CD4-positive, alpha-beta T cell (primary cell): ENCODE measurements at places on chromosomes 11 and 22. TPM values are rescaled to one million over a fixed set of nuclear protein-coding genes. Genes with fewer than 3 reads are reported as not detected.

DNA sequence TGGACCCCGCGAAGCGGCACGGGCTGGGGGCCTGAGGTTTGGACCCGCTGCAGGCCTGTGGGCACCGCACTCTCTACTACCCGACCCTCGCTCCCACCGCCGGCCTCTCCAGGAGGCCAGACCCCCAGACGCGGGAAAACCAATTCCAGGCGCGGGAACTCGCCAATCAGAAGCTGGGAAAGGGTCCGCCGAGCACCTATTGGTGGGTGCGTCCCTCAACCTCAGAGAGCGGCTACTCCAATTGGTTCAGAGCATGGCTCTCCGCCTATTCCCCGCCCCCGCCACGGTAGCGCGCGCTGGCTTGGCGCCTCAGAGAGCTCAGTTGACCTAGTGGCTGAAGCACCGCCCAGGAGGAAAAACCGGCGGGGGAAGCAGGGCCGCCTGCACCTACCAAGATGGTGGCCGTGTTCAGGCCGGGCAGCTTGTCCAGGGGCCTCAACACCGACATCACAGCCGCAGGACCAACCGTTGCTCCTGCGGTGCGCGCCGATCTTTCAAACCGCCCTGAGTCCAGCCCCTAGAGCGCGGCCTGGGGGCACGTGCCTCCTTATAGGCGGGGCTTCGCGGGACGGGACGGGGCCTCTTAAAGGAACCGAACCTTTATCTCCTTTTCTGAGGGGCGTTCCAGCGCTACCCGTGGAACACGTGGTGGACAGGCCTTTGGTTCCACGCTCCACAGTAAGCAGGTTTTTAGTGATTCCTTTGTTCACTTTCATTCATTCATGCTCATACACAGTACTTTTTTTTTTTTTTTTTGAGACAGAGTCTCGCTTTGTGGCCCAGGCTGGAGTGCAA lies at the start of gene CENPM:
CENPM (minus strand) TSS at position 524 of the 795 bp plus-strand sequence; CDS start at position 448, 76 bp downstream.
- DNase-seq = peak; percentile 73
- peak within 1 kb of the TSS; percentile 95 for H3K4me3 ChIP-seq
- H3K4me1 ChIP-seq = peaks cover 25% of the 10 kb centered on the region
- no peak within 1 kb of the TSS for H3K27ac ChIP-seq
- no peaks in the 10 kb centered on the region for H3K27me3 ChIP-seq
- H3K36me3 ChIP-seq = no peaks in the 10 kb centered on the region

The HTR3B gene
- not detected for total RNA-seq

- H3K27ac ChIP-seq = no peak overlapping the region
- no peak for DNase-seq
- no peaks in the 10 kb centered on the region for H3K36me3 ChIP-seq
Observed at GRCh38 chr11:61700212-61700611, 20.0 kb downstream of the DAGLA start.

DNA sequence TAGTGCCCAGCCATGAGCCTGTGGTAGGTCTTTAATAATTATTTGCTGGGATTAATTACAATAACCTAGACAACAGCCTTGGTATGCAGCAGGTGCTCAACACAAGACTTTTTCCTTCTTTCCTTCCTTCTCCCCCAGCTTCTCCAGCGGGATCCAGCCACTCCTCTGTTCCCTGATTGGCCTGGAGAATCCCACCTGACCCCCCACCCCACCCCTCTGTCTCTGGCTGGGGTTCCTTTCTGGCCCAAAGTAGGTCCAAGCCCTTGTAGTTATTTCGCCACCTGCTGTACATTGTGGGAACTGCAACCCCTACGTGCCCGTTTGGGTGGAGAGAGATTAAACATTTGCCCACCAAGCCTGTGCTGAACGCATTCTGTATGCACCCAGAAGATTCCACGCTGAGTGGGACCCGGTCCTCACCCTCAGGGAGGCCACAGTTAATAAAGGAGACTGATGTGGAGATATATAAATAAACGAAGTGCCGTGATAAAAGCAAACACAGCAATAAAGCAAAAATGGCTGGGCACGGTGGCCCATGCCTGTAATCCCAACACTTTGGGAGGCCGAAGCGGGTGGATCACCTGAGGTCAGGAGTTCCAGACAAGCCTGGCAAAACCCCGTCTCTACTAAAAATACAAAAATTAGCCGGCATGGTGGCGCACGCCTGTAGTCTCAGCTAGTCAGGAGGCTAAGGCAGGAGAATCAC lies 32.1 kb upstream of the DGKZ start:
- no peak overlapping the region for H3K27ac ChIP-seq
- no peaks in the 10 kb centered on the region for H3K27me3 ChIP-seq
- peaks cover 31% of the 10 kb centered on the region for H3K4me1 ChIP-seq
- H3K4me3 ChIP-seq = no peak overlapping the region

GRCh38 chr11:41713030-41713429 lies 253.6 kb upstream of the LRRC4C start:
- no peaks in the 10 kb centered on the region for H3K4me1 ChIP-seq
- H3K27ac ChIP-seq = no peak overlapping the region
- DNase-seq = no peak
- no peaks in the 10 kb centered on the region for H3K36me3 ChIP-seq
- H3K4me3 ChIP-seq = no peak overlapping the region
- H3K27me3 ChIP-seq = no peaks in the 10 kb centered on the region

DNA sequence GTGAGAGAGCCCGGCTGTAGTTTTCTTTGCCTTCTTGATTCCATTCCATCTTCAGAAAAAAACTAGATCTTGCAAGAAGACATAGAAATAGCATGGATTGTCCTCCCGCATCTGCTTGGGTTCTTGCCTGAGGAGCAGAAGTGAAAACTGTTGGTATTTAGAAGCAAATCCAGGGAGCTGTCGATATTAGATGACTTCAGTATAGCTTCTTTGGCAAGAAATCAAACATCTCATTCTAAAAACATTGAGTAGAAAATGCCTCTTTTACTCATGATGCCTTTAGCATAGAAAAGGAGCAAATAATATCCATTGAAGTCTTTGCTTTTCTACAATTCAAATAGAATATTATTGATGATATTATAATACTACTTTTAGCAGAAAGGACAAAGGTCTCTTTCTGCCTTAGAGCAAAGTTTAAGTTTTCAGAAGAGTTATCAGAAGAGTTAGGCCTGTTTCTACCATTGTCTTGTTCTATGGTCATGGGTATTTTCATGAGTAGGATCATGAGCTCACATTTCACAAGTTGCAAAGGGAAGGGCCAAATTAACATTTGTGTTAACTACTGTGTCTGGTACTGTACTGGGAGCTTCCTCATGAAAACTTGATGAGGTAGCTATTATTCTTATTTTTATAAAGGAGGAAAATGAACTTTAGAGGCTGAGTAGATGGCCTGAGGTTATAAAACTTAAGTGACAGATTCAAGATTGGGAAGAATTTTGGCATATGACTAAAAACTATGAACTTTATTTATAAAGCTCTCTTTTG lies 49.7 kb downstream of the EXT2 start:
- no peaks in the 10 kb centered on the region for H3K4me1 ChIP-seq
- no peak overlapping the region for H3K4me3 ChIP-seq
- H3K27me3 ChIP-seq = no peaks in the 10 kb centered on the region
- no peak overlapping the region for H3K27ac ChIP-seq

GRCh38 chr11:100691896-100692653 lies 5.0 kb downstream of the ARHGAP42 start:
- H3K27ac ChIP-seq = no peak overlapping the region
- H3K27me3 ChIP-seq = no peaks in the 10 kb centered on the region
- H3K4me3 ChIP-seq = no peak overlapping the region
- no peaks in the 10 kb centered on the region for H3K36me3 ChIP-seq
- no peak for DNase-seq

DNA sequence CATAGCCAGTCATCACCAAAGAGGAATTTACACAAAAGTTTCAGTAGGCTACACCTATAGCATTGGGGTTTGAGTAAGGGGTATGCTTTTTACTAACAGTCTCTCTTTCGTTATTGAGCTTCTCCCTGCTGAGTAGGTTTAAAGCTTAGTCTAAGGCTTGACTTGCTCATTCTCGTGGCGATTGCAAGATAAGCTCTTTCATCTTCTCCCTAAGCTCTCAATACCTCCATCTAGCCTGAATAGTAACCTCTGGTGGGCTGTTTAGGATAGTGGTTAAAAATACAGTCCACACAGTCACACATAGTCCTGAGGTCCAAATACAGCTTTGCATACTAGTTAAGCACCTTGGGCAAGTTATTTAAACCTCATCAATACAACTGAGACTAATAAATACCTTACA lies 65.6 kb downstream of the IMMP1L start:
- no peaks in the 10 kb centered on the region for H3K27me3 ChIP-seq
- no peak for DNase-seq
- H3K36me3 ChIP-seq = no peaks in the 10 kb centered on the region
- no peak overlapping the region for H3K4me3 ChIP-seq
- no peak overlapping the region for H3K27ac ChIP-seq

The OR5L2 gene
- not detected for total RNA-seq

DNA sequence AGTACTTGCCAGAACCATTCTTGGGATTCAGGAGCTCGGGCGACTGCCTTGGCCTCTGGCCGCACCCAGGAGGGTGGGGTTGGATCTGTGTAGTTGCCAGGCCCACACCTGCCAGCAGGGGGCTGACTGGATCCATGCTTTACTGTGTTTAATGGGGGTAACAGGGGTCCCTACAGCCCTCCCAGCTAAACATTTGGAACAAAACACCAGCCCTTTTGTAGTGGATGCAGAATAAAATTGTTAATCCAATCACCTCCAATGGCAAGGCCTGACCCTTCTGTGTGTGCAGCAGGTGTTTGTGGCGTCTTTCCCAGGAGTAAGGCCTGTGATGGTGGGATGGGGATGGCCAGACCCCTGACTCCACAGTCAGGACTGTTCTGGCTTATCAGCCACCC lies 22.5 kb downstream of the SUN2 start:
- peak overlapping the region; percentile 14 for H3K27ac ChIP-seq
- DNase-seq = peak; percentile 69
- H3K27me3 ChIP-seq = no peaks in the 10 kb centered on the region
- H3K4me1 ChIP-seq = peaks cover 54% of the 10 kb centered on the region

DNA sequence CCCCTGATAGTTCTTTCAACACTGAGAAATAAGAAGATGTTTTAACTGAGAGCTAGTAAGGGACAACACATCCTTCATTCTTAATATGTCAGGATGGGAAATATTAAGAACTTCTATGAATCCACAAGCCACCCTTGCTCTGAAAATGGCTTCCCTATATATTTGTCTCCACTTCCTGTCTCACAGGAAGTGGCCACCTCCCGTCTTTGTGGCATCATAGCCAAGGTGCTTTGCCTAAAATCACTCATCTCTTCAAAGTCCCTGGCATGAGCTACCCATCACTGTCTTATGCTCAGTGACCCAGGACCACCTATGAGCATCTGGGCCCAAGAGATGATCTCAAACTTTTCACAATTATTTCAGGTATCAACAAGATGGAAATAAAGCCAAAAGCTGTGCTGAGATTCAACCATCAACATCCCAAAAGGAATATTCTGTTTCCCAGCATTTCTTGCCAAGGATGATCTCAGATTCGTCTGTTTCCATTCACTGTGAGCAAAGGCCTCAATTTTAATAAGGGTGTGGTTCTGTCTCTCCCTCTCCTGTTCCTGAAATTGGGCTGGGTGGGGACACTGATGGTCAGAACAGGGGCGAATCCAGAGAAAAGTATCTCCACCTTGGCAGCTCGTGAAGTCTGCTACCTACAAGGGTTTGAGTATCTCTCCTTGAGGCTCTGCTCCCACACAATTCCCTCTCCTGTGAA lies 493.9 kb downstream of the MN1 start:
- peaks cover 2% of the 10 kb centered on the region for H3K4me1 ChIP-seq
- H3K4me3 ChIP-seq = no peak overlapping the region
- H3K27ac ChIP-seq = no peak overlapping the region
- no peaks in the 10 kb centered on the region for H3K27me3 ChIP-seq

GRCh38 chr22:27242917-27243589 lies 558.5 kb downstream of the MN1 start:
- no peaks in the 10 kb centered on the region for H3K27me3 ChIP-seq
- H3K4me1 ChIP-seq = peaks cover 2% of the 10 kb centered on the region
- H3K4me3 ChIP-seq = no peak overlapping the region
- no peaks in the 10 kb centered on the region for H3K36me3 ChIP-seq
- H3K27ac ChIP-seq = no peak overlapping the region

- H3K27me3 ChIP-seq = no peaks in the 10 kb centered on the region
- peaks cover 72% of the 10 kb centered on the region for H3K4me1 ChIP-seq
- H3K27ac ChIP-seq = peak overlapping the region; percentile 64
- H3K4me3 ChIP-seq = no peak overlapping the region
- peak; percentile 64 for DNase-seq
Observed at GRCh38 chr22:40728731-40729189, 49.5 kb downstream of the MCHR1 start.

DNA sequence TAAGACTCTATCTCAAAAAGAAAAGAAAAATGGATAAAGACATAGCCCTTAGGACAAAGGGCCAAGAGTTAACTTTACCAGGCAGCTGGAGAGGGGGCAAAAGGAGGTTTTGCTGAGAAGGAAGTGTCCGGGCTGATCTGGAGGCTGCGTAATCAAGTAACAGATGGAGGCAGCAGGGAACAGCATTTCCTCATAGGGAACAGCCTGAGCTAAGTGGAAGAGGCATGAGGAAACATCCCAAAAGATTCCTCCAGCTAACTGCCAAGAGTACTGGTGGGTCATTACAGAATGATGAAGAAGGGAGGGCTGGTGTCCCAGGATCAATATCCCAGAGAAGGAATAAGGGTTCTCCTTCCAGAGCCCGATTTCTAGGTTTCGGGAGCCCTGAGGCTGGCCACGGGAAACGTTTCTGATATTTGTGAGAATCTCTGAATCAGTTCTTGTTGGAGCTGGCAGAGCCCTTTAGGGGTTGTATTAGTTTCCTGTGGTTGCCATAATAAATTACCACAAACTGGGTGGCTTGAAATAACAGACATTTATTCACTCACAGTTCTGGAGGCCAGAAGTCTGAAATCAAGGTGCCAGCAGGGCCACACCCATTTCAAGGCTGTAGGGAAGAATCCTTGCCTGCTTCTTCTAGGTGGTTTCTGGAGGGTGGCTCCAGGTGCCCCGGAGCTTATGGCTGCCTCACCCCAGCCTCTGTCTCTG lies 21.2 kb downstream of the LIF start:
- H3K27me3 ChIP-seq = no peaks in the 10 kb centered on the region
- peaks cover 71% of the 10 kb centered on the region for H3K4me1 ChIP-seq
- DNase-seq = no peak
- no peak overlapping the region for H3K4me3 ChIP-seq

The MMP27 gene
- total RNA-seq = not detected

- H3K27me3 ChIP-seq = no peaks in the 10 kb centered on the region
- H3K4me1 ChIP-seq = no peaks in the 10 kb centered on the region
- DNase-seq = no peak
- no peak overlapping the region for H3K27ac ChIP-seq
- no peak overlapping the region for H3K4me3 ChIP-seq
Observed at GRCh38 chr11:34972892-34973291, 56.5 kb downstream of the PDHX start.

The TRIM49 gene
- not detected for total RNA-seq

The KRTAP5-9 gene
- total RNA-seq = not detected

DNA sequence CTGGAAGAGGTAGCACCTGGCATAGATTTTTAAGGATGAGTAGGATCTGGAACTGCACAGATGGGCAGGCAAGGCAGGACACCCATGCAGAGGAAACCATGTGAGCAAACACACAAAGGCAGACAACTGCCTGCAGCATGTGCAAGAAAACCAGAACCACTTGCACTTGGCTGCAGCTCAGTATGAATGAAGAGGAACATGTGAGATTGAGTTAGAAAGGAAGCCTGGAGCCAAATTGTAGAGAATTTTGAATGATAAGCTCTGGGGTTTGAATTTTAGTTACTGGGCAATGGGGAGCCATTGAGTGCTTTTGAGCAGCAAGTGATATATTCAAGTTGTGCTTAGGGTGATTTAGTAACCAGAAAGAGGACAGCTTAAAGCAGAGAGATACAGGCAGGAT lies 583.4 kb downstream of the SOX6 start:
- H3K27ac ChIP-seq = no peak overlapping the region
- no peak for DNase-seq
- H3K4me1 ChIP-seq = no peaks in the 10 kb centered on the region
- H3K4me3 ChIP-seq = no peak overlapping the region
- H3K27me3 ChIP-seq = no peaks in the 10 kb centered on the region

The OSBP2 gene
- 1.6 TPM for total RNA-seq

The OR5A1 gene
- total RNA-seq = not detected
